Activated naive CD4-positive, alpha-beta T cell treated with Interleukin-2 at 50 U/mL for 16 hours (primary cell): ENCODE measurements at places on chromosomes 2 and 18.

DNA sequence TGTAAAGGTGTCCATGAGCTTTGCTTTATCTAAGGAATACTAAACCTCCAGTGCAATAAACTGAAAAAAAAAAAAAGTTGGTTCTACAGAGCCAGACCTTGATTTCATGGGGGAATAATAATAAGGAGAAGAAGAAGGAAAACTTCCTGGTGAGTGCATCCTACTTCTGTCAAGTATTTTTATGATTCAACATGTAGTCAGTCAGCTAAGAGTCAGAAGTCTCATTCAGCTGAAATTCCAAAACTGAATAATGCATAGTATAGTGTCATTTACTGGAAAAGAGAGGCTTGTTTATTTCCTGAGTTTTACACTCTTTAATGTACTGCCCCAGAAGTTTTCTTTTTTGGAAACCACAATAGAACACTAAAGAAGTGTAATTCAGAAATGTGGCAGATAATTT lies 77.8 kb upstream of the TACR1 start:
- DNase-seq: no peak

DNA sequence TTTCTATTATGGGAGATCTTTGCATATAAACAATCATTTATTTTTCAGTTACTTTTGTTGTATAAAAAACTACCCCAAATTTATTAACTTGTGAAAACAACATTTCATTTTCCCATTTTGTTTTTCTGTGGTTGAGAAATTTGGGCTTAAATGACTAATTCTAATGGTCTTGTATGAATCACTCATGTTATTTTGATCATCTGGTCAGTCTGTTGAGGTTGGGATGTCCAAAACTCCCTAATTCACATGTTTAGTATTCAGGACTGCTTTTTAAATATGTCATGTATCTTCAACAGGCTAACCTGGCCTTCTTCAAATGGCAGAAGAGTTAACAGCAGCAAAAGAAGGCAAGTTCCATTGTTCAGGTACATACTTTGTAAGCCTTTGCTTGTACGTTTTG lies 788.1 kb downstream of the TRIB2 start:
- no peak for DNase-seq

DNA sequence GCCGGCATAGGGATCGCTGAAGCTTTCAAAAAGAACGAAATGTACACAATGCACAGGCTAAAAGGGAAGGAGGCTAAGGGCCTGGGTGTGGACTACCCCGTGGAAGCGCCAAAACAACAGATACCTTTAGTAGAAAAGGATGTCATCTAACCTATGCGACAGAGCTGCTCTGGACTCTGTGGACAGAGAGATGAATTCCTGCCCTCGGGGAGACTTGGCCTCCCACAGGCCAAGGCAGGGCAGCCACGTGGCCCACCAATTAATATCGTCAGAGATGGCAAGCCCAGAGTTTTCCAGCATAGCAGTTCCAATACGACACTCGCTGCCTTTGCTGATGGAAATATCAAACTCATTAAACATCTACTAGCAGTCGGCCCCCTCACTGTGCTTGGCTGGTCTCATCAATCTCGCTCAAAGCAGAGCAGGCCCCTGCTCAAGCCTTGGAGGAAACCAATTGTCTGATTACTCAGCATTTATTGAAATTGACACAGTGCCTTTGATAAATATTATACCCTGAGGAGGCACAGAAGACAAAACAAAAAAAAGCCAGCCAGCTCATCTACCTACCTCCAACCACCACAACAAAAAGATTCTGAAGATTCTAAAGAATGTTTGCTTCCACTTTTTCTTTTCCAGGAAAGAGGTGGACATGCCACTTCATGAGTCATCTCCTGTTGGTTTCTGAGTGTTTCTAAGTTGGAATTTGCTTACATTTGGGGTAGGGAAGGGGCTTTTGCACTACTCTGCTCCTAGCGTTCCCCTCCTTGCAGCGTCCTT lies 79.0 kb upstream of the ACAA2 start:
- no peak for DNase-seq

DNA sequence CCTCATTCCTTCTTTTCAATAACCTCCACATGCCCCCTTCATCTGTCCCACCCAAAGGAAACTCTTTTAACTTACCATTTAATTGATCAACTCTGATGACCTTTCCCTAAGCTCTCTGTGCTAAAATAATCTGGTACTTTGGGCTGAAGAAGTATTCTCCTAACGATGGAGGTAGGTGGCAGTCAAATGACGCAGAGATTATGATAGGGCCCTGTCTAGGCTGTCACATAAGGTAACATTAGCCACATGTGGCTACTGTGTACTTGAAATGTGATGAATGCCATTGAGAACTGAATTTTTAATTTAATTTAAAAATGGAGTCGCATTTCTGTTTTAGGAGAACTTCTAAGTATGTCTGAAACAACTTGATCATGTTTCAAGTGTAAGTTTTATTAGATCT lies 140.5 kb upstream of the TNP1 start:
- DNase-seq: no peak

DNA sequence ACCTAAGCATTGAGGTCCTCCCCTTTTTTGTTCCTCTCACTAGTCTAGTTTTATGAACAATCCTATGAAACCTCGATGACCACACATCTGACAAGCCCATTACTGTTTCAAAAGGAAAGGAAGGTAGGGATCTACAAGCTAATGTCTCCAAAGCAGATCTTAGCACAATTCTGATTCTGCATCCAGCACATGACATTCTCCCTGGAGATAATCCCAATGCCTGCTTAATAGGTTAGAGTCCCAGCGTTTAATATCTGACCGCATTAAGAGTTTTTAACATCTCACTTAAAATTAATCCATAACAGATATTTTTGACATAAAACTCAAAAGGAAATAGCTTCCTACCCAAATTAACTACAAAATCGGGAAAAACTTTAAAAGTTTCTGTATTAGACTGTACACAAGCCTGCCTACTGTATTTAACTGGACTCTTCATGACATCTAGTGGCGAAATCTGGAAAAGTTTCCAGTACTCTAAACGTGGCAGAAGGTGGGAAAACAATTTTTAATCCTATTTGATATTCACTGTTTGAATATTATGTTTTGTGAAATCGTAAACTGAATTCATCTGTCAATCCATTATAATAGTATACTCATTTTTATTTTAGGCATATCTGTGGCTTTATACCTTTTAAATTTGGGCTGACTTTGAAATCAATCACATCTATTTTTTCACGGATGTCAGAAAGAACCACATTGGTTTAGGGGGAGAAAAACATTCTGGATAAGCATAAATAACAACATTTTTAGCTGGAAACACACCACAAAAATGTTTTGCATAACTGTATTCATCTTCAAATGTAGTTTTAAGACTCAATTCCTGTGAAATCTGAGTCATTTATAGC lies 62.4 kb downstream of the TXNL1 start:
- no peak for DNase-seq
